Occipital lobe (tissue), 3 donors: ENCODE measurements at places on chromosomes 5 and 9.

GRCh38 chr9:32550150-32550561 lies 2.0 kb upstream of the SMIM27 start:
- DNase-seq, result peak; percentile 8

DNA sequence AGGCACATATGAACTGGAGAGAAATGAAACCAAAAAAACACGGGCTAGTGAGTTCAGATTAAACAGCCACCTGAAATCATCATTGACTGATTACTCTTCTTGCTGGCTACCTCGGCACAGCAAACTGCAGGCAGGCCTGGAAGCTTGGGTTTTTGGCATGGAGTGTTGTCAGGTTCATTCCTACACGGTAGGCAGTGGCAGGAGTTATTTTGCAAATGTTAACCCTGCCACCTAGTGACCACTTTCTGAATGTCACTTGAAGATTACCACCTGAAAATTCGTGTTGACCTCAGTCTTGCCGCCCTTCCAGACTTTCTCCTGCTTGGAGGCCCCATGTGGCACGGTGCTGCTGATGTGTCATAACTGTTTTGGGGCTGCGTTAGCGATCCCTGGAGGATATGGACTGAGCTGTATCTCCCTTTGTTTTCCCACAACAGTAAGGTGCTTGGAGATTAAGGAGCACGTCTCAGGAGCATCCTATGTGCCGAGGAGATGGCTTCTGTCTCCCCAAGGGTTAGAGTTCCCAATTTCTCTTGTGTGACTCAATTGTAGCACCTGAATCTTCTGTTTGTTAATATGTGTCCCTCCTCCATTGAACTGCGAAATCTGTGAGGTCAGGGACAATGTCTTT lies 12.7 kb upstream of the CD180 start:
- DNase-seq, result peak; percentile 44

DNA sequence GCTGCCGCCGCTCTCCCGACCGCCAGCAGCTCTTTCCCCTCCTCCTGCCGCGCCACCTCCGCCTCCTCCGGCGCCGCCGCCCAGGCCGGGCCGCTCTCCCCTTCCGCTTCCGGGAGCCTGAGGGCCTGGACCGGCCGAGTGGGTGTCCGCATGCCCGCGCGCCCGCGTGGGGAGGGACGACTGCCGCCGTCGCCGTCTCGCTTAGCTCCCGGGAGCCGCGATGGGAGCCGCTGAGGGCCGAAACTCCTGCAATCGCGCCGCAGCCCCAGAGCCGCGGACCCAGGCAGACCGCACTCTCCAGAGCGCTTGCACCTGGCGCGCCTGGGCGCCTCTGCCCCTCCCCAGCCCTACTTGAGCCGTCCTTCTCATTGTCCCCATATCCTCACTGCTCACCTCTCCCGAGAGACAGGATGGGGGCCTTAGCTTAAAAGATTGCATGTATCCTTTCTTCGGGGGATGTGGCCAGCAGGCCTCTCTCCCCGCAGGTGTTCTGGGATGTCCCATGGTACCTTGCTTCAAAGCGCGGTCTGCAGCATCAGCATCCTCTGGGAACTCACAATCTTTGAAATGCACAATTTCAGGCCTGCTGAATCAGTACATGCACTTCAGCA lies at the start of gene ZDHHC21:
TSS of gene ZDHHC21 (minus strand) at position 182 of the 611 bp plus-strand sequence. CDS start 19,092 bp downstream, outside the sequence.
- peak; percentile 77 for DNase-seq

DNA sequence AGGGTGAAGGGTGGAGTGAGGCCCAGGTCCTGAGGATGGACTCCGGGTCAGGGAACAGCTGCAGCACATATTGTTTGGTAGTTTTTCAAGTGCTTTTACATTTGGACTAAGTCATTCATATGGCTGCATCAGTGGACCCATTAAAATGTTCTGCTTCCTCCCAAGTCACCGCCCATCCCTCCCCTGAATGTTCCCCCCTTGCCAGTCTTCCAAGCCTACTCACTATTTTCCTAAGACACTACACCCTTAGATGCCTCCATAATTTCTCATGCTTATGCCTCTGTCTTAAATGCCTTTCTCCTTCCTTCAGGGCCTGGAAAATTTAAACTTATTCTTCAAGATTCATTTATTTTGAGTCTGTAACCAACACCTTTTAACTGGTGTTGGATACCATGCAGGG lies 86.6 kb upstream of the NR4A3 start:
- no peak for DNase-seq

DNA sequence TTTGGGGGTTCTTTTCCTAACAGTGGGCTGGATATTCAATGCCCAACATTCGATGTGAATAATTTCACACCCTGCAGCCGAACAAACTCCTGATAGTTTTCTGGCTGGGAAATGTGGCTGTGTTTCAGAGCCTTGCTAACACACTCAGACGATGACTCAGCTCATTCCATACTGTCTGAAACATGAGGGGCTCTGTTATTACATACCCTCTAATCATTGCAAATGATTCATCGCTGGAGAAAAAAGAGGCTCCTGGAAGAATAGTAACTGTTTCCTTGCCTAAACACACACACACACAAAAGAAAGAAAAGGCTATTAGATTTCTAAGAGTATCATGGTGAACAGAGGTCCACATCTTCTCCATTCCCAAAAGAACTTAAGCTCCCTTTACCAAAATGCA lies 75.8 kb downstream of the OXCT1 start:
- no peak for DNase-seq

DNA sequence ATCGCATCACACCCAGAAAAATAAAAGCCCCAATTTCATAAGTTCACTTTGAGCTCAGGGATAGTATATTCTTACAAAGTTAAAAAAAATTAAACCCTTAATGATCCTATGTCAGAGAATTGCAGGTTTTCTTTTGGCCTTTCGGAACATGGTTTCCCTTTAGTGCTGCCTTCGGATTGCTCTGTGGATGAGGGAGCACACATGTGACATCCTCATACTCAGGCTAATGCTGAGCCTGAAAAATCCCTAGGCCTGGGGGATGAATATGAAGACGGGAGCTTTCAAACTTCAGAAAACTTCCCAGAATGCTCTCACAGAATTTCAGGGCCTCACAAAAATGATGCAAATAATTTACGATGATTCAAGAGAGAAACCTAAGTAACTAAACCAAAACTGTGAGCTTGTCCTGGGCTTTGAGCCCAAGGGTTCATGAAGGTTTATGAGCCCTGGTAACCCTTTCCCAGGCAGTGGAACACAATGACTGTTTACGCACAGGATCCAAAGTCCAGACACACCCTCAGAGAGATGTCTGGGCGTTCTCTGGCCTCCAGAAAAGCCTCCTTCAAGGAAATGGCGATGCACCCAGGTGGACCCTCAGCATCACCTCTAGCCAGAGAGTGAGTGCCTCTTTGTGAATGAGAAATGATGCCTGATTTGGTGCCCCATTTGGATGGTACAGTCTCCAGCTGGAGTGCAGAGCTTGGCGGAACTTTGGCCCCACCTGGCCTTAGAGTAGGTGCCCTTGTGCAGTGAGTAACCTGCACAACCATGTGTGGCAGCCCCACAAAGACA lies 145.4 kb downstream of the ENTREP1 start:
- no peak for DNase-seq

GRCh38 chr9:14198841-14199455 lies 115.0 kb downstream of the NFIB start:
- DNase-seq, result peak; percentile 10

DNA sequence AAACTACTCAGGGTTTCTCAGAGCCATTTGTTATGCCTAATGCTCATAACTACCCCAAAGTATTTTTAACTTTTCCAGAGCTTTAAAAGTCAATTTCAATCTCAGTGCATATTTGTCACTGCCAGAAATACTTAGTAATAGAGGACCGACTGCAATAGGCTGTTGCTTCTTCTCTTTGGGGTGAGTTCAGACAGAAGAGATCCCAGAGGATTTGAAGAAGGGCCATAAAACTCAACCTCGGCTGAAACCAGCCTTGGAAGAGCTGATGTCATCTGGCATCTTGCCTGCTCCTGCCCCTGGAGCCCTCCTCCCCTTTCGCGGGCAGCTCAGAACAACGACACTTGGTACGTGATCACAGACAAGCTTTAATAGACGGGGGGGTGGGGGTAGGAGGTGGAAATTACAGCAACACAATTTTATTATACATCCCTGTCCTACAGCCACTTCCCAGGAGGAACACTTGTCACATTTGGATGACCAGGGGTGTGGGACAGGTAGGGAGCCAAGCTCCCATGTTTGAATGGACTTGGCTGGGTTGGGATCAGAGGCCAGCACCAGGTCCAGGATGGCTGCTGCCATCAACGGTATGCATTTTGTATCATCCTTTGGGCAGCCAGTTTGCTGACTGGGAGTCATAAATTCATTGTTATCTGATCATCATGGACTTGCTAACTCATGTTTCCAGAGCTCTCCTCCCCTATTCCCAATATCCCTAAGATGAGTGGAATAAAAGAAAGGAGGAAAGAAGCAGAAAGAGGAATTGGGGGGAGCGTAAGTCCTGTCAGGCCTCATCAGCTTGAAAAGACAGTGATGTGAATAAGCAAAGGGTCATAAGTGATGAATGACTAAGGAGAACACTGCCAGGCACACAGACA lies 186.6 kb upstream of the PANK3 start:
- no peak for DNase-seq

DNA sequence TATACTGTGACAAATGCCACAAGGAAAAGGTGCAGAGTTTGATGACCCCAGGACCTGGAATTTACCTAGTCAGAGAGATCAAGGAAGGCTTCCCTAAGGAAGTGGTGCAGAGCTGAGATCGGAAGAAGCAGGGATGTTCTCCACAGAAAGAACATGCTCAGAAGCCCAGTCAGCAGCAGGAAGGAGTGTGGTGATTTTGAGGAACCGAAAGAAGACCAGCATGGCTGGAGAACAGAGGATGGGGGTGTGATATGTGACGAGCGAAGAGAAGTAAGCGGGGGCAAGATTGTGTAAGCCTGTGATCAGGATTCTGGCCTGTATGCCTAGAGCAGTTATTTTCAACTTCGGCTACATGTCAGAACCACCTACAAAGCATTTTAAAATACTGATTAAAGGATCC lies 18.7 kb upstream of the PIK3R1 start:
- peak; percentile 18 for DNase-seq

DNA sequence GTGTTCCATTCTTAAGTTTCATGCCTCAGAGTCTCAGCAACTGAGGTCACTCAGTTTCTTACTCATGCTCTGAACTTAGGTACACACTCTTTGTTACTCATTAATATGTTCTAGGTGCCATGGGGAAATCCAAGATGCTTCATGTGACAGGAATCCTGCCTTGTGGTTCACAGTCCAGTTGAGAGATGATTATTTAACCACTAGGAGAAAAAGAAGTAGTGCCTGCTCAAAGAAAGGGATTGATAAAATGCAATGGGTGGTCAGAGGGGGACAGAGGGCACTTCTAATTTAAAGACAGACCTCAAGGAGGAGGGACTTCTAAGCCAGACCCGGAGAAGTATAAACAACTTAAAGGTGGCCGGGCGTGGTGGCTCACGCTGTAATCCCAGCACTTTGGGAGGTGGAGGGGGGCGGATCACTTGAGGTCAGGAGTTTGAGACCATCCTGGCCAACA lies 69.0 kb downstream of the UGCG start:
- no peak for DNase-seq
